ENCODE measurements at places on chromosomes 4 and X. TPM values are rescaled to one million over a fixed set of nuclear protein-coding genes. Genes with fewer than 3 reads are reported as not detected.

Gene TRIML2
- total RNA-seq, result not detected

Gene ZNF711
- 54.1 TPM for total RNA-seq

Gene RNF175
- total RNA-seq, result 2.5 TPM

GRCh38 chr4:177401658-177402273 lies 40.5 kb downstream of the AGA start:
- DNase-seq, result no peak

- no peak for DNase-seq
Measured at GRCh38 chr4:77564231-77564630, 41.4 kb upstream of the CXCL13 start.

GRCh38 chrX:123830309-123830708 lies 29.5 kb upstream of the XIAP start:
- no peak for DNase-seq

DNA sequence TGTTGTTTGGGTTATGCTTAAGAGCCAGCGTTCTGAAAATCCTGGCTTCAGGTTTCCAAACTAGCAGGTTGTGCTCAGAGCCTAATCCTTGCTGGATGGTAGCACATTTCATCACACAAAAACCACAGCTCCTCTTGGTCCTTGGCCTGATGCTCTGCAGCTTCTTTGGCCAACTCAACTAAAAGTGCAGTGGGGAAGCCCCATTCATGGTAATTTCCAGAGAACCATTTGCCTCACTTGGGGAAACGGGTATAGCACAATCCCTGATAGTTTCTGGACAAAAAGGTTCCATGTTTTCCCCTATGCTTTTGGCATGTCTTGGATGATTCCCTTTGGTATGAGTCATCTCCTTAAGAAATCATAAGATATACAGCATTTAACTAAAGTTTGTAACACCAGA lies 78.7 kb downstream of the SYNPO2 start:
- DNase-seq, result no peak
